ENCODE measurements at places on chromosomes 5 and 9.
A peak's percentile ranks its signal among the peaks of the same experiment; 100 is the strongest.

DNA sequence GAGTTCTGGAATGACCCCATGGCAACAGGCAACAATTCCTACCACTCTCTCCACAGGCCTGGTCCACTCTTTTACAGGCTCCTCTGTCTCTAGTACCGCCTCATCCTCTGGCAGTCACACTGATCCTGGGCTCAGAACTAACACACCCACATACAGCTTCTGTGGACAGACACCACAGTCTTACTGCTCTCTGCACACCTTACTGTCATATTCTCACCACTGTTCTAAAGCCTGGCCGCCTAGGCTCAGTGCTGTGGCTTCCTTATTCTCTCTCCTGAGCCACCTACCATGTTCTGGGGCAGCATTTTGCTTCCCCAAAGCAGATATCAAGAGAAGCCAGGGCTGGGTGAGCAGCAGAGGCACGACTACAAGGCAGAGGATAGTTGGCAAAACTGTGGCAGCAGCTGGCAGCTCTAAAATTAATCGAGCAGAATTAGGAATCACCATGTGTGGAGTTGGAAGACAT lies 14.8 kb downstream of the REEP5 start:
- DNase-seq = no peak

DNA sequence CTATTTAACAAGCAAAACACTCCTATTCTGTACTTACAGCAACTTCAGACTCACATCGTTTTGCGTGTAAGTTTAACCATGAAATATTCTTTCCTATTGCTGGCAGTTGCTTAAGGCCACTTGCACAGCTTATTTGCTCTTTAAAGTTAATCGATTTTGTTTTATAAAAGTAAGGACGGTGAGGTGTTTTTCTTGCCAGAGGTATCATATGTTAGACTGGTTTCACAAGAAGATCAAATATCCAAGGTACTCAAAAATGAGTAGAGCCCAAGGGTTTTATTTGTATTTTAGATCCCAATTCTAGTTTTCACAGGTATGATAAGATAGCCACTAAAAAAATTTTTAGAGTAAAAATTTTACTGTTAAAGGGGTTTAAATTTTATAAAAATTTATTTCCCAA lies 16.2 kb downstream of the CLINT1 start:
- DNase-seq = no peak

- peak; percentile 59 for DNase-seq
Observed at GRCh38 chr5:139982157-139982974, 60.7 kb downstream of the NRG2 start.

- DNase-seq = no peak
Observed at GRCh38 chr9:82668689-82669199, 394.2 kb downstream of the RASEF start.

All from right kidney (tissue), 9 donors.